ENCODE measurements at places on chromosomes 4 and X.

DNA sequence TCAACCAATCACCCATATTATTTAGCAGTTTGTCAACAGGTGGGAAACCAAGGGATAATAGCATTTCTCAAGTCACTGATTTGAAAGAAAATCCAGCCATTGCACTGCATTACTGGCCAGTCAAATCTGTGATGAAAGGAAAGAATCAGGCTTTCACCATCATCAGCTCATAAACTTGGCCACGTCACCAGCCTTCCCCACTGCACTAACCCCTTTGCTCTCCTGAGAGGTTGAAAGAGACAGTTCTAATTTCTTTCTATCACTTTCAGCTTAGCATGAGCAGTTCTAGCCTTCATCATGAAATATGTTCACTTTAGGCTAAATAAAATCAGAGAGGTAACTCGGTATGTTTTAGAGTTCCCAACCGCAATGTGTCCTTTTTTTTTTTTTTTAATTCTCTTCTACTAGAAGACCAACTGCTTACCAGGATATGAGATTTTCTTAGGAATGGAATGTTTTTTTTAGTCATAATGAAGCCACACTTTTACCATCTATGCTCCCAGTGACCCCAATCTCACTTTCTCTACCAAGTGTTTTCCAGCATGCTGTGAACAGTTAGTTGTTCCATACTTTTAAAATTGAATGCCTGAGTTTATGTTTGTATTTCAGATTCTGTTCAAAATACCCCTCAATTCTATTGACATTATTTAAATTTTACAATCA is 55.7 kb upstream of the SLC7A11 start:
- no peak for DNase-seq

- no peak for DNase-seq
Measured at GRCh38 chr4:13635286-13635799, 7.8 kb upstream of the BOD1L1 start.

DNA sequence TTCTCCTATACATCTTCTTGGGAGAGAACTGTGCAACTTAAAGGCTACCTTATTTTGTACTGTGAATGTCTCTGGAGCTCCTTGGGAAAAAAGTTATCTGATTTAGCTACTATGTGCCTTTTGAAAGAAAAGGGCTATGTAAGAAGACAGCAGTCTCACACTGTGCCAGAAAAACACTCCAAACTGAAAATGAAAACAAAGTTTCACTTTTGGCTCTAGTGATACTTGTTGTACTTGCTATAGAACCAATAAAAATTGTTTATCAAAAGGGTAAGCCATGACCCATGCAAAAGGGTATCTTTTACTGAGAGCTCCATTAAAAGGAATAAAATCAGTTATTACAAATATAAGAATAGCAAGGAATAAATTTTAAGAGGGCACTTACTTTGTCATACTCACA is 2270.0 kb downstream of the ARAP2 start:
- no peak for DNase-seq

DNA sequence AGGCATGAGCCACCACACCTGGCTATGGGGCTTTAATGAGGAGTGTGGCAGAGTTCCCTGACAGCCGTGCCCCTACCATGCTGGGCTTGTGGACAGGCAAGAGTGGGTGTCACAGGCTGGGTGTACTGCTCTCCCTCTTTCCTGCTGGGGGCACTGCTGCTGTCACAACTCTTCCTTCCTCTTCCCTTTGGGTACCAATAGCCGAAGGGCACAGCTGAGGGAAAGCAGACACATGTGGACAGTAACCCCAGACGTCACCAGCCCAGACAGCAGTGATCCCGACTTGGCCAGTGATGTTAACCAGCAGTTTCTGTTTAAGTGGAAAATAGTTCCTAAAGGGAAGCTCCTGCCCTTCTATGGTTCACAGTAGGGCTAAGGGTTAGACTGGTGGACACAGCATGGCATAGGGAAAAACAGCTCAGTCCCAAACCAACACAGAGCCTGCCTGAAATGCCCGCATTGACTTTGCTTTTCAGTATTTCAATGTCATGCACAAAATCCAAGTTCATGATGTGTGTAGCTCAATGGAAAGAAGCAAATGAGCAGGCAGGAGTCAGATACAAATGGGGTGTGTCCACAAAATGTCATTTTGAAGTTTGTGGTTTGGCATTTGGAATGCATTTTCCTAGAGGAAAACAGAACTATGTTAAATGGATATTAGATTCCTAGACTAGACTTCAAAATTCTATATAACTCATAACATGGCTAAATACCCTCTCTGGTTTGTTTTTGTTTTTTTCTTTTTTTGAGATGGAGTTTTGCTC is 24.9 kb upstream of the DDX3X start:
- DNase-seq: no peak

DNA sequence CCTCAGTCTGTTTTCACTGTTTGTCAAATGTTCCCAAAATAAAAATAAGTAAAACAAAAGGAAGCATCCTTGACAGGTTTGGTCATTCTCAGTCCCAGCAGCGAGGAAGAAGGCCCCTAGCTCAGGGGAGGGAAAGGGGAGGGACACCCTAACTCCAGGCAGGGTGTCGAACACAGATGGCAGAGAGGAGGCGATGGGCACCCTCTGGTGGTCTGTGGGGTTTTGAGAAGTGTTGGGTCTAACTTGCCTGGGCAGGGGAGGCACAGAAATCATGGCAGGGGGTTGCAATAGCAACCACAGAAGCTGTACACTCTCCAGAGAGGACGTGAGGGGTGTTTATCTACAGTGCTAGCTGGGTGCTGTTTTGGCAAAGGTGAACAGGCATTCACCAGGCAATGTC is 229.8 kb upstream of the SFRP2 start:
- no peak for DNase-seq
